Calu3 (cell line): ENCODE measurements at places on chromosomes 5 and 9. TPM values are rescaled to one million over a fixed set of nuclear protein-coding genes. Genes with fewer than 3 reads are reported as not detected.

The CARD6 gene
- total RNA-seq = 5.9 and 8.2 TPM in 2 replicates

The NR4A3 gene
- 0.21 and 0.66 TPM in 2 replicates for total RNA-seq

The GMCL2 gene
- total RNA-seq = not detected in 2 replicates

The JAK2 gene
- 6.3 and 9.2 TPM in 2 replicates for total RNA-seq

The GRM6 gene
- not detected in 2 replicates for total RNA-seq

The ATP10B gene
- total RNA-seq = 1.4 and 3.7 TPM in 2 replicates

GRCh38 chr5:86866036-86866435, 248.3 kb downstream of the COX7C start:
- DNase-seq = no peak

DNA sequence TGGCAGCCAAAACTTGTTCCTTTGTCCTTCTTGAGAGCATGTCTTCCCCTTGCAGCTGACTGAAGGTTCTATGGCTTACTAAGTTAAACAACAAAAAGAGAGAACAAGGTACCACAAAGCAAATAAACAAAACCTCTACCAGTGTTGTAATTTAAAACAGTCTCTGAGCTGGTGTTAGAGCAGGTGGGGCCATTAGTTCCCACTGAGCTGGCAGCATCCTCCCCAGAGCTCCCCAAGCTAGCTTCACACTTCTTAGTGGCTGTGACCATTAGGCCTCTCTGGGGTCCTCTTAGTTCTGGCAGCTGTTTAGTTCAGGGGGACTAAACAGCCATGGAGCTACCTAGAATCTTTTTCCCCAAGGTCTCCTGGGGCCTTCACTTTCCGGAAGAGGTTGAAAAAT, 128.6 kb upstream of the ELL2 start:
- no peak for DNase-seq

DNA sequence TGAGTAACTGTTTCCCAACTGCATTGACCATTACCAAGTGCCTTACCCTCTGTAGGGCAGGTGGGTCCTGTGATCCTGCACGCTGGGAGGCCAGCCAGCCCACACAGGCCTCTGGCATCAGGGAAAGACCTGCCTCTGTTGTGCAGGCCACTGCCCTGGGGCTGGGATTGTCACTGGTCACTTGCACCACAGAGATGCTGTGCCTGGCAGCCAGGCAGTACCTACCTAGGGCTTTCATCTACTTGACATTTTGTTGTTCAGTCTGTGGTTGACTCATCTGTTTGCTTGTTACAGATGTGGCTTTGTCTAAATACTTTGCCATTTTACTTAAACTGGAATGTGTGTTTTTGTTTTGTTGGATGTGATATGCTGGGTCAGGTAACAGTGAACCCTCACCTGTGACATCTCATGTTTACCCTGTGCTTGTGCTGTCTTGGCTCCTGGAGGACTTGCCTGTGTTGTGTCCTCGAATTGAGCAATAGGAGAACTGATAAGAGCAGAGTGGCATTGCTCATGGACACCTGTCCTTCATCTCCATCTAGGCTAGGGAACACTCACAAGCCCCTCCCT, 32.8 kb downstream of the SECISBP2 start:
- DNase-seq = no peak

- no peak for DNase-seq
These were observed 113.4 kb upstream of the GHR start for GRCh38 chr5:42309865-42310264.

- no peak for DNase-seq
These were observed 101.1 kb downstream of the ISL1 start for GRCh38 chr5:51484326-51484725.

- DNase-seq = peak; percentile 11
These were observed 21.0 kb downstream of the TIMD4 start for GRCh38 chr5:156942064-156942463.

GRCh38 chr5:122882831-122883230, 37.4 kb downstream of the SNX24 start:
- no peak for DNase-seq

GRCh38 chr9:2492161-2492560, 129.4 kb upstream of the VLDLR start:
- DNase-seq = no peak
